ENCODE measurements at places on chromosomes 1 and 21.

DNA sequence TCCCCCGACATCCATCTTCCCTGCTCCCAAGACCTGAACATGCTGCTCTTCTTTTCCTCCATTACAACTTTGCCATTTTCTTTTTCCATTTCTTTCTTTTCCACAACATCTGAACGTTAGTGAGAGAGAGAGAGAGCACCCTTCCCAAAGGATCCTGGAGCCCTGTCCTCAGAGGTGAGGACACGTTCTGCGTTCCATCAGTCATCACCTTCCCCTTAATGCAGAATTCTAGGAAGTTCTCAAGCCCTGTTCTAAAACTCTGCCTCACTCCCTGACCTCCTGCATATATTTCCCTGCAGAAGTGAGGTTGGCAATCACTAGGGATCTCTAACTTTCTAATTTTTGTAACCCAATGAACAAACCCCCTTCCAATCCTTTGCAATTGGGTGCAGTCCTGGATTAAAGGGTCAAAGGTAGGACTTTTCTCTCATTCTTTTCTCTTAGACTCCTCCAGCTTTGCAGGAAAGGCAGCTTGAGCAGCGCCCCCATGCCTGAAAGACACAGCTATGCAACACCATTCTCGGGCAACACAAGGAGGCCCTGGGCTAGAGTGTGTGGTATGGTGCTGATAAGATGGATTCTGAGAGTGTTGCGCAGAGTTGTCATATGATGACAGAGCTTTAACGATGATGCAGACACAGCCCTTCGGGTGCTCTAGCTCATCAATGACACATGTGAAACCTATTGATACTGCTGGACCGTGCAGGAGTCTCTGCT, 59.2 kb upstream of the TNR start:
- DNase-seq: no peak

- no peak for DNase-seq
These were observed at the start of gene FABP3 for GRCh38 chr1:31373056-31373896. Gene FABP3, minus strand, starts transcription at chr1:31373076. Its CDS starts 62 bp downstream, at chr1:31373014.

- no peak for DNase-seq
These were observed 2.2 kb upstream of the CLCA2 start for GRCh38 chr1:86421601-86422280.

DNA sequence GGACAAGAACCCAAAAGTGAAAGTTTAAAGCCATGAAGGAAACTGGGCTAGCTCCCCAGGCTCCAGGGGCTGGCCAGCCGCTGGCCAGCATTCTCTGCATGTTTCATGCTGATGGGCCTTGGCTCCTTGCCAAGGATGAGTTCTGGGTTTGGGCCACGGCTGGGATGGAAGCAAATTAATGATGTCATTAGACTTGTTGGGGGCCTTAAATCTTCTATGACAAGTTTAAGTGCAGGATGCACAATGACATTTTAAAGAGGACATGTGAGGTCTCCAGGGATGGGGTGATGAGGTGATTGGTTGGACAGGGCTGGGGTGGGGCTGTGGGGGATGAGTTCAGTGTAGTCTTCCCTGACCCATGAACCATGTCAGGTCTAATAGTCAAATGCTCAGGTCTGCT, 199.6 kb downstream of the TRABD2B start:
- no peak for DNase-seq

GRCh38 chr1:27489501-27489972, 430 bp downstream of the WASF2 start:
- no peak for DNase-seq

- no peak for DNase-seq
These were observed 166.7 kb downstream of the GABPA start for GRCh38 chr21:25901330-25901979.

DNA sequence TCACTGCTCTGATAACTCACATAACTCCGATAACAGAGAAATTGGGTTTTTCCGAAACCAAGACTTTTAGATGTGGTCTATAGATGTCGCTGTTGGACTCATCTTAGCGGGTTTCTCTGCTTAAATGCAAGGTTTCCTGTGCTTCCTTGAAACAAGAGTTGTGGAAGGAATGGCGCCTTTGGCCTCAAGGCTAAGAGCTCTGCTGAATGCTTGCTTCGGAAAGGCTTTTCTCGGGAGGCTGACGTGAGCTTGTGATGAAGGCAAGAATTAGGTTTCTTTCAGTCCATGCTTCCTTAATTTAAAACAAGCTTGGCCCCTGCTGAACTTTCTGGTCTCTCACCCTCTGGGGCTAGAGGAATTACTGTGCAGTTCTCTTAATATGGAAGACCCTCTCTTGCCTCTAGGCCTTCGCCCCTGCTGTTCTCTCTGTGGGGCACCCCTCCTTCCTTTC, 113.5 kb downstream of the MAP3K21 start:
- DNase-seq: no peak

GRCh38 chr1:244836135-244836521, 670 bp downstream of the COX20 start:
- no peak for DNase-seq

GRCh38 chr1:225549821-225550220, 103.1 kb downstream of the ENAH start:
- DNase-seq: no peak

DNA sequence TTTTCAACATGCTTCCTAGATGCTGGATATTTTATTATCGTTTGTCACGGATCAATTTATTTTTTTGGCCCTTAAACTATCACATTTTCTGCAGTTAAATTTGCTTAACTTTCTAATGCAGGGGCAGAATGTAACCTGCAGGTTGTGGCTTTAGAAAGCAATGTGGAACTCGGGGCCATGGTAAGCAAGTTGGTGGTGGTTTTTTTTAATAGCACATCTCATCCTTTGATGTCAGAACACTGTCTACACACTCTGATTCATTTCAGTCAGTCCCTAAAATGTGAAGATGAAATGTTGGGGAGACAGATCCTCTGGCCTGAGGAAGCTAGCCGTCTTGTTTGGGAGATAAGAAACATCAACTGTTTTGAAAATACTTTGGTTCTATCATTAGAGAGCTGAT, 89.5 kb downstream of the GALNT2 start:
- DNase-seq: no peak

DNA sequence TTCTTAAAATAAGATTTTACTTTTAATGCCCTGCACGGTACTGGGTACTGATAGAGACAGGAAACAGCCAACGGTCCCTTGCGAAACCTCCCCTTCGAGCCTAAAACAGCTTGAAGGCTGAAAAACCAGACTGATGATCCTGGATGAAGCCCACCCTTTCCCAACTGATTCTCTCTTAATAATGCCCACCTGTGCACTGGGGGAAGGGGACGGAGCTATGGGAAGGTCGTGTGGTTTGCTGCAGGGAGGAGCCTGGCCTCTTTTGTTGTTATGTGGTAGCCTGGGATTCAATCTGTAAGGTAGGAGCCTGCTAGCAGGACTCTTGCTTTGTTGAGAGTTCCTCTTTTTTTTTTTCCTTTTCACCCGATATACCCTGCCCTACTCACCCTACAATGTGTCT, 25.6 kb downstream of the SAMSN1 start:
- DNase-seq: no peak

- no peak for DNase-seq
These were observed 8.5 kb downstream of the HLX start for GRCh38 chr1:220887520-220888416.

GRCh38 chr1:206766251-206766856, 4.2 kb upstream of the IL19 start:
- DNase-seq: peak; percentile 27

- DNase-seq: no peak
These were observed 100.1 kb downstream of the ATF6 start for GRCh38 chr1:161866241-161866640.

DNA sequence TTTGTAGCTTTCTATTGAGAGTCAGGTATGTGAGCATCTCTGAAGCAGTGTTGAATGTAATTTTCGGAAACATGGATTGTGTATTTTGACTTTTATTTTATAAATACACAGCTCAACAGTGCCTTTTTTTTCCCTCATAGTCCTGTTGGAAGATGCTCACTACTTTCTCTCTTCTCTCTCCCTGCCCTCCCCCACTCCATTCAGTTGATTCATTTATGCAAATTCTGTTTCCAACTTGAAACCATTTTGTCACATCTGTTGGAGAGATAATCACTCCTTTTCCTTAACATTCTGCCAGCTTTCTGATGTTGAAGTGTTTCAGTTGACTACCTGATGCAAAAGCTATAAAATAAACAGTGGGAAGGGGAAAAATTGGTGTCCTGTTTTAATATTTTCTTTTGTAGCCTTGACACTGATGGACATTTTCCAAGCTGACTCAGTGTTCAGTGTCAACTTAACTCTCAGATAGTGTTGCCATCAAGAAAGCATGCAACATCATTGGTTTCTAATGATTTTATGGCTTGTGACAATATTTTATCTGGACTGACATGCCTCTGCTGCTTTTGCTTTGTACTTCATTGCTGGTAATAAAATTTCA, 194.5 kb downstream of the HS2ST1 start:
- no peak for DNase-seq

DNA sequence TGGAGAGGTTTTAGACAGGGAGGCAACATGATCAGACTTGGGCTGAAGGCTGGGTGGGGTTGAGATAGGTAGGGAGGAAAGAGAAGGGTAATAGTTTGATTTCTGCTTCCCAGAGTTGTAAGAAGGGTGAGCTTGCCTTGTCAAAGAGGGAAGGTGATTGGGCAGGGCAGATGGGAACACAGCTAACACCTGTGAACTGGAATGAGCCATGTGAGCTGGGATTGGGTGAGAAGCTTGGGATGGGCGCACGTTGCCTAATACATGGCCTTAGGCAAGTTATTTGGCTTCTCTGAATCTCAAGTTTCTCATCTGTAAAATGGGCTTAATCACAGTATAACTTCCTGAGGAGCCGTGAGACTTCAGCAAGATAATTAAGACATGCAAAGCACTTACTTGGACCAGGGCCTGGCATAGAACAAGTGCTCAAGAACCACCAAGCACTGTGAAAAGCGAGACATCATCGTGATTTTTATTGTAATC, 33.8 kb upstream of the ID3 start:
- DNase-seq: no peak

DNA sequence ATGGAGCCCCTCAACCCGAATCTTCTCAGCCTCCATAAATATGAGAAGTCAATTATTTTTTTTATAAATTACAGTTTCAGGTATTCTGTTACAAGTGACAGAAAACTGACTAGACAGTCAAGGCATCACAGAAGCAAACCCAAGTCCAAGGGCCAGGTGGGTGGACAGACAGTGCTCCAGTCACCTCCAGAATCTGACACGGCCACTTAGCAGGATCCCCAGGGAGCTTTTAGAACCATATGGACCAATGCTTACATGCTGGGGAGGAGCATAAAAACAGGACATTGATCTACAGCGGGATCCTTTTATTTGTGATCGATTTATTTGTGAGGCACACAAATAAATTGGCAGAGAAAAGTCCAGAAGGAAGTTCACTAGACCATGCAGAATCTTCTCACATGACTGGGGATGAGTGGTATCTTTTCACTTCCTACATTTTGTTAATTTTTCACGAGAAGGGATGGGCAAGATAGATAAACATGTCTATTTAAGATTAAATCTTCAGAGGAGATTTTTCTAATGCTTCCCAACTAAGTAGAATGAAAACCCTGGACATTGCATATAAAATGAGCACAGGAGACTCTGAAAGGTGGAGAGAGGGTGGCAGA, 15.0 kb downstream of the ZNF496 start:
- DNase-seq: no peak

- DNase-seq: no peak
These were observed 27.0 kb downstream of the SERTAD4 start for GRCh38 chr1:210259561-210259960.

- no peak for DNase-seq
These were observed 11.5 kb upstream of the NEXN start for GRCh38 chr1:77876884-77877283.

DNA sequence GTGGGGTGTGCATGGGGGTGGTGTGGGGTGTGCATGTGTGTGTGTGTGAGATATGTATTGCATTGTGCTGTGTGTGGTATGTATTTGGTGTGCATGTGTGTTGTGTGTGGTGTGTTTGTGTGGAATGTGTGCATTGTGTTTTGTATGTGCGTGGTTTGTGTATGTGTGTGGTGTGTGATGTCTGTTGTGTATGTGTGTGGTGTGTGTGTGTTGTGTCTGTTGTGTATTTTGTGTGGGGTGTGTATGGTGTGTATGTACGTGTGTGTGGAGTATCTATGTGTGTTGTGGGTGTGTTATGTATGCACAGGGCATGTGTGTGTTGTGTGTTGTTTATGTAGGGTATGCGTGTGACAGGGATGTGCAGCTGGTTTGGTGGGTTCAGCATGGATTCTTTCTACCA, 67.8 kb upstream of the COG2 start:
- DNase-seq: no peak

DNA sequence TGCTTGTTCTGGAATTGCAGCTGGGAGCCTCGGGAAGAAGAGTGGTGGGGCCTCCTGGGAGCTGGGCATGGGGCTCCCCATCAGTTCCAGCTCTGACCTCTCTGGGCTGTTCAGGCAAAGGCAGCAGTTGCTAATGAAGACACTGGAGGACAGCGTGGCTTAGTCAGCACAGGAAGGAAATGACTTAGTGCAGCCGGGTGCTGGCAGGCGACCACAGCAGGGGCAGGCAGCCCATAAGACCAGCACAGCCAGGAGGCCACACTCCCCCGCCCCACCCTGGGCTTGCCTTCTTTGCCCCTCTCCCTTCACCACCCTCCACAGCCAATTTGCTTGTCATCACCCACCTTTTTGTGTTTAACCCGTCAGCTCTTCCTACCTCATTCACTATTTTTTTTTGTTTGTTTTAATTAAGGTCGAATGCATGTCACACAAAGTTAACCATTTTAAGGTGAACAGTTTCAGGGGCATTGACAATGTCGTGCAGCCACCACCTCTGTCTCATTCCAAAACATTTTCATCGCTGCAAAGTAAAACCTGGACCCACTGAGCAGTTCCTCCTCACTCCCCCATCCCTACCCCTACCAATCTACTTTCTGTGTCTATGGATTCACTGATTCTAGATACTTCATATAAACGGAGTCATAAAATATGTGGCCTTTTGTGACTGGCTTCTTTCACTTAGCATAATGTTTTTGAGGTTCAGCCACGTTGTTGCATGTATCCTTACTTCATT, 10.9 kb downstream of the OLIG2 start:
- no peak for DNase-seq

GRCh38 chr1:30277911-30278310, 445.5 kb downstream of the MATN1 start:
- DNase-seq: no peak

DNA sequence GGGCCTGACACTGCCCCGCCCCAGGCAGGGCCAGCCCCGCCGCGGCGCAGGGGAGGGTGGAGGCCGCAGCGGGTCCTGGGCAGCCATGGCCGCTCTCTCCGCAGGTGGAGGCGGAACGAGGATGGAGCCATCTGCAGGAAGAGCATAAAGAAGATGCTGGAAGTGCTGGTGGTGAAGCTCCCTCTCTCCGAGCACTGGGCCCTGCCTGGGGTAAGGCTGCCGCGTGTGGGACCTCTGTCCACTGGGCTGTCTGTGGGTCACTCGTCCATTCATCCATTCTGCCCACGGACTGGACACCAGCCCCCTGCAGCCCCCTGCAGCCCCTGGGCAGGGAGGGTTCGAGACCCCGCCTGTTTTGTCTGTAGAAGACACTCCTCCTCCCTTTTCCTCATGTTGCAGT, 18.4 kb upstream of the LRRC3 start:
- DNase-seq: no peak

Data from stimulated activated CD4-positive, alpha-beta T cell treated with anti-CD3 and anti-CD28 coated beads, Interleukin-1b, Interleukin-23, amount 100 ng/mL, for 24 hours (primary cell).